ENCODE measurements at places on chromosomes 7 and 10.
A peak's percentile ranks its signal among the peaks of the same experiment; 100 is the strongest.

DNA sequence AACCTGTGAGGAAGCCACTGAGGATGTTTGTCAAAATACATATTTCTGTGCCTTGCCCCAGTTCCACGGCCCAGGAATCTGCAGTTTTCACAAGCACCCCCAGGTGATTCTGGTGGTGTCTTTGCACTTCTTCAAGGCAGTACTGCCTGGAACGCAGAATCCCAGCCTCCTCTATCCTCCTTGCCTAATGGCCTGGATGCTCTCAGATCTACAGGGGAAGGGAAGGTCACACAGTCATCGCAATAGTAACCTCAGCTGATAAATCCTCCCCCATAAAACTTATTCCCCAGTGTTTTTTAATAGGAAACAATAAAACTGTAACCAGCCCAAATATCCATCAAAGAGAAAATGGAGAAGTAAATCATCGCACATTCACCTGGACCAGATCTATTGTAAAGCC lies 78.3 kb downstream of the EGFR start:
- H3K4me3 ChIP-seq = no peak overlapping the region
- peaks cover 32% of the 10 kb centered on the region for H3K4me1 ChIP-seq
- no peak for DNase-seq
- H3K27ac ChIP-seq = no peak overlapping the region

DNA sequence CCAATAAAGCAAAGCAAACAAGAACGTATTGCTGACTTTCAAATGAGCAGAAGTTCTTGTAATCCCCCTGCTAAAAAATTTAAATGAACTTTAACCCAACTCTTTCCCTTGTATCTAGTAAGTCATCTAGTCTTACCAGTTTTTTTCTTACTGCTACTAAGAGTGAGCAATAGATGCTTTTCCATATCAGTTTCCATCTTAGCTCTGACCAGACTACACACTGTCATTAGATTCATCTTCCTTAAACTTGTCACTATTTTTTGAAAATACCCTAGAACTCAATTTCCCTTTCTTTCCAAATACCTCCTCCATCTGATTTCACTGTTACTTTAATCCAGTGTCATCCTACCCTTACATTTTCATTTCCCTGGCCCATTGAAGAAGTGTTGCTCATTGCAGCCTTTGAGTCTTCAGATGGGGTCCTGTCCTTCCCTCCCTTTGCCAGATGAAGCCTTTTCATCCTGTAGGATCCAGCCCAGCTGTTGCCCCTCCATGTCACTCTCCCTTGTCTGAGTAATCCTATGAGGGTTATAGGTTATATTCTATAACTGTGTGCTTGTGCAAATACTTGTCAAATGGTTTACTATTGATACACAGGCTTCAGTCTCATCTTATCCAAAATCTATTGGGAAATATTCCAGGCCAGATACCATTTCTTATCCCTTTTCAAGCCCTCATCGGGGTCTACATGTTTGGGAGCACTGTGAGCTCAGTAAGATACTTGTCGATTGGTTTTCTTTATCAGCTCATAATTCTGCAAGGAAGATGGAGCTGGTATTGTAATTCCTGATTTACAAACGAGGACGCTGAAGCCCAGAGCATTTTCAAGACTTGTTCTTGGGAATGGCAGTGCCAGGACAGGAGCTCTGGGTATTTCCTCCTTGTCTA lies 51.5 kb upstream of the ITGB1 start:
- no peak for DNase-seq
- H3K4me3 ChIP-seq = no peak overlapping the region
- H3K36me3 ChIP-seq = no peaks in the 10 kb centered on the region
- peaks cover 49% of the 10 kb centered on the region for H3K4me1 ChIP-seq
- H3K27me3 ChIP-seq = no peaks in the 10 kb centered on the region

DNA sequence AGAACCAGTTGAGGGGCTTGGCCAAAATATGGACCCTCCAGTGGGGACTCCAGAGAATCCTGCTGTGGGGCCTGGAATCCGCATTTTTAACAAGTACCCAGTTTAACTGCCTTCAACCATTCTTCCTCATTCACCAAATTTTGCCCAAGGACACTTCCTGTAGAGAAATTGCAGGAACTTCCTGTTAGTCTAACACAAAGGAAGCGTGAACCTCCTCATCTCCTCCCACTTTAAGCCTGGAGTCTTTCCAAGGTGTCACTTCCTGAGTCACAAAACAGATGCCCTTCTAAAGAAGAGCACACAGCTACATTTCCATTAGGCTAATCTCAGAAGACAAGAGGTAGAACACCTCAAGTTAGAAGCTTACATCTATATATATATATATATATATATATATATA lies 188.4 kb downstream of the PPP1R17 start:
- H3K4me3 ChIP-seq = no peak overlapping the region
- peaks cover 39% of the 10 kb centered on the region for H3K4me1 ChIP-seq
- no peak for DNase-seq

DNA sequence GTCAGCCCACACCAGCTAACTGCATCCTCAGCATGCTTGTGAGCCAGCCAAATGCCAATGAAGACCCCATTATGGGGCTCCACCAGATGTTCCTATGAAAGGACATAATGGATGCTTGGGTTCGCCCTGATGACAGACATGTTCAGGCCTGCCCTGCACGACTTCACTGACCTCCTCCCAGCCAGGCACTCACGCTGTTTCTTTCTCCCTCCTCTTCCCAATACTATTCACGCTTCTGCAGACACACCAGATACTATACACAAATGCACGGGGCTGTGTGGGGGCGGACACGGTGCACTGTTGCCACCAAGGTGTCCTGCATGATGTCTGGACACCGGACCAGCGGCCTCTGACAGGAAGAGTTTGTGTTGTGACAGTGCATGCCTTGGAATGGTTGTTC lies 284.2 kb downstream of the PRPF18 start:
- H3K27me3 ChIP-seq = no peaks in the 10 kb centered on the region
- peaks cover 21% of the 10 kb centered on the region for H3K4me1 ChIP-seq
- no peak for DNase-seq
- H3K36me3 ChIP-seq = no peaks in the 10 kb centered on the region

GRCh38 chr10:124388476-124388822 lies 30.3 kb downstream of the OAT start:
- H3K36me3 ChIP-seq = no peaks in the 10 kb centered on the region
- no peak for DNase-seq
- no peak overlapping the region for H3K27ac ChIP-seq
- H3K27me3 ChIP-seq = no peaks in the 10 kb centered on the region
- H3K4me3 ChIP-seq = peak overlapping the region; percentile 44

GRCh38 chr7:157464971-157465886 lies 128.4 kb downstream of the DNAJB6 start:
- no peak for DNase-seq
- H3K4me3 ChIP-seq = no peak overlapping the region
- no peak overlapping the region for H3K27ac ChIP-seq
- no peaks in the 10 kb centered on the region for H3K36me3 ChIP-seq

- H3K4me1 ChIP-seq = peaks cover 47% of the 10 kb centered on the region
- no peaks in the 10 kb centered on the region for H3K36me3 ChIP-seq
Measured at GRCh38 chr7:122304319-122304975, at the start of gene FEZF1. Gene FEZF1 (minus strand): TSS chr7:122304750. CDS start chr7:122304437, 313 bp downstream.

DNA sequence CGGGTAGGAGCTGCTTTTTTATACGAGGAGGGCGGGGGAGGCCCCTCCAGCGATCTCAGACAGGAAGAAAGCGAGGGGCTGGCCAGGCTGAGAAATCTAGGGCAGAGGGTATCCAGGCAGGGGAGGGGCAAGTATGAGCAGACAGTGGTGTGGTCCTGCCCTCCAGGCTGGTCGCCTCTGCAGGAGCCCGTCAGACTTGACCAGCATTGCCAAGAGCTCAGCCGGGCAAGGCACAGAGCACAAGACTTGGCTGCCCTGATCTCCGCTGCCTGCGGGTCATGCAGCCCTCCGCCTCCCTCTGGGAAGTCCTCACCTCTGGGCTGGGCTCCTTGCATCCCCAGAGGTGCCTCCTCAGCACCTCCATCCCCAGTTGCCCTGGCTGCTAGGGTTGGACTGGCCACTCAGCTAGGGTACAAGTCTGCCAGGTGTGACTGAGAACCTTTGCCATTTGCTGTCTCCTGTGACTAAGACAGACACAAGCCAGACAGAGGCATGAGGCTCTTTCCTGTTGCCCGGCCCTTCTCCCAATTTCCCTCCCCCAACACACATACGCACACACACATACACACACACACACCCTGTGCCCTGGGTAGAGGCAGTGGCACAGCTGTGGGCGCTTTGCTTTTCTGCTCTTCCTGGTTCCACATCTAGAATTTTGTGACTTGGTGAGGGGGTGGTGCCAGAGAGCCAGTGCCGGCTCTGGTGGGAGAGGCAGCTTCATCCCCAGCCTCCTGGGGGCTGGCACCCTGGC lies 59.1 kb upstream of the PPIF start:
- H3K4me1 ChIP-seq = peaks cover 64% of the 10 kb centered on the region
- no peaks in the 10 kb centered on the region for H3K36me3 ChIP-seq
- DNase-seq = no peak
- no peak overlapping the region for H3K27ac ChIP-seq

- H3K36me3 ChIP-seq = no peaks in the 10 kb centered on the region
- no peaks in the 10 kb centered on the region for H3K27me3 ChIP-seq
- peaks cover 9% of the 10 kb centered on the region for H3K4me1 ChIP-seq
- H3K27ac ChIP-seq = no peak overlapping the region
- no peak for DNase-seq
Measured at GRCh38 chr10:58488921-58489320, 23.8 kb upstream of the BICC1 start.

GRCh38 chr7:15491361-15491760 lies 70.5 kb downstream of the AGMO start:
- H3K4me1 ChIP-seq = peaks cover 4% of the 10 kb centered on the region
- H3K27me3 ChIP-seq = no peaks in the 10 kb centered on the region
- H3K36me3 ChIP-seq = no peaks in the 10 kb centered on the region
- no peak for DNase-seq
- no peak overlapping the region for H3K4me3 ChIP-seq

- no peak overlapping the region for H3K4me3 ChIP-seq
- no peak for DNase-seq
- peaks cover 5% of the 10 kb centered on the region for H3K36me3 ChIP-seq
- peaks cover 8% of the 10 kb centered on the region for H3K4me1 ChIP-seq
- H3K27ac ChIP-seq = no peak overlapping the region
Measured at GRCh38 chr7:2436341-2437104, 33.1 kb downstream of the CHST12 start.

GRCh38 chr10:28331841-28332240 lies 29.0 kb upstream of the MPP7 start:
- no peak overlapping the region for H3K4me3 ChIP-seq
- H3K27me3 ChIP-seq = no peaks in the 10 kb centered on the region
- H3K36me3 ChIP-seq = no peaks in the 10 kb centered on the region

GRCh38 chr10:14384116-14384730 lies 53.5 kb upstream of the FRMD4A start:
- no peak for DNase-seq
- no peaks in the 10 kb centered on the region for H3K4me1 ChIP-seq
- no peaks in the 10 kb centered on the region for H3K36me3 ChIP-seq
- H3K4me3 ChIP-seq = no peak overlapping the region

DNA sequence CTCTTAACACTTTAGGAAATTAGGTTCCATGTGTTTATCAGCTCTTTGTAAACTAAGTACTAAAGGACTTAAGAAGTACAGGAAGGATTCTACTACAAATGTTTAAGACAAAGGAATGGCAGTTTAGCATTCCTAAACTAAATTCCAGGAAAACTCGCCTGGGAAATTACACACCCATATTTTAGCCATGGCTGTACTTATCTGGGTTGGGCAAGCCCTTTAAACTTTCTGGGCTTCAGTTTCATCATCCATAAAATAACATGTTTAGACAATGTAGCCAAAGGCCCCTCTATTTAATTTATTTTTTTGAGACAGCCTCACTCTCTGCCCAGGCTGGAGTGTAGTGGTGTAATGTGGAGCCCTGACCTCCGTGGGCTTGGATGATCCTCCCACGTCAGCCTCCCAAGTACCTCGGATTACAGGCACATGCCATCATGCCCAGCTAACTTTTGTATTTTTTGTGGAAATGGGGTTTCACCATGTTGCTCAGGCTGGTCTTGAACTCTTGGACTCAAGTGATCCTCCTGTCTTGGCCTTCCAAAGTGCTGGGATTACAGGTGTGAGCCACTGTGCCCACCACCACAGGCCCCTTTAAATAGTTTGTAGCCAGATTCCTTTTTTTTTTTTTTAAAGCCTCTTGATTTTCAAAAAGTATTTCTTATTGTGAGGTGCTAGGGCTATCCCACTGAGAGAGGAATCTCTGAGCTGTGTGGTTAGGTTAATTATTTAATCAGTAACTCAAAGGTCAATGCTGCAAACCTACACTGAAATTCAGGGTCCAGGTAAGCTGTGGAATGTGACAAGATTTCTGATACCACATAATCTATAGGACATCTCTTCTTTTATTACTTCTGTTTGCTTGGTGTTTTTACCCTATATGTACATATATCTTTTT lies 32.1 kb downstream of the TMEM60 start:
- H3K27me3 ChIP-seq = no peaks in the 10 kb centered on the region
- no peak overlapping the region for H3K27ac ChIP-seq
- no peaks in the 10 kb centered on the region for H3K4me1 ChIP-seq
- no peak overlapping the region for H3K4me3 ChIP-seq

GRCh38 chr10:82888809-82889455 lies 1013.9 kb downstream of the NRG3 start:
- no peak for DNase-seq
- H3K36me3 ChIP-seq = no peaks in the 10 kb centered on the region
- no peaks in the 10 kb centered on the region for H3K4me1 ChIP-seq
- no peak overlapping the region for H3K4me3 ChIP-seq

DNA sequence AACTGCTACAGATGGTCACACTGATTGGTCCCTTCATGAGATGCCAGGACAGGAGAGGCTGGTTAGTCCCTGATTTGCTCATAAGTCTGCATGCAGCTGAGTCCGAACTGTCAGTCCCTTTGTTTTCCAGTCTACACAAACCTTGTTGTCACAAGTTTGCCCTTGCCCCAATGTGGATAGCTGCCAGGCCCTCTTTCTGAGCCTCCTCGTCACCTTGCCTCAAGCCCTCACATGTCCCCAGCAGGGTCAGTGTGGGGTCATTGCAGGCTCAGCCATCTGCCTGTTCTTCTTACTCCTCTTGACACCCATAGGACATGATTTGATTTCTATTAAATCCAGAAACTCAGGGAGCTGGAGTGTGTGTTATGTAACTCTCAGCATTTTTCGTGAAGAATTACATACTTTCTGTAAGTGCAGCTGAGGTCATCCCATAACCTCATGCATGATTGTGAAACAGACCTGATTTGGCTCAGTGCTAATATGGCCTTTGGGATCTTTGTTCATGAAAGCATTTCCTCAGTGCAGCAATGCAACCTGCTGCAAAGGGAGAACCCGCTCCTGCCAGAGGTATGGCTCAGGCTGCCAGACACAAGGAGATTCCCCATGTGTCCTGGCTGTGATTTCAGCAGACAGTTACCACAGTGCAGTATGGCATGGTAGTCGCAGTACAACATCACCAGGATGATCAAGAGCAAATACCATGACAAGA lies 70.0 kb upstream of the ZMIZ2 start:
- H3K36me3 ChIP-seq = peaks cover 99% of the 10 kb centered on the region
- peak; percentile 58 for DNase-seq
- no peaks in the 10 kb centered on the region for H3K27me3 ChIP-seq

GRCh38 chr7:156504687-156505545 lies 135.7 kb upstream of the RNF32 start:
- H3K27ac ChIP-seq = no peak overlapping the region
- no peaks in the 10 kb centered on the region for H3K4me1 ChIP-seq
- H3K36me3 ChIP-seq = no peaks in the 10 kb centered on the region

GRCh38 chr7:50662041-50662694 lies 97.0 kb upstream of the DDC start:
- H3K27ac ChIP-seq = peak overlapping the region; percentile 39
- peaks cover 77% of the 10 kb centered on the region for H3K4me1 ChIP-seq
- no peak for DNase-seq
- no peaks in the 10 kb centered on the region for H3K27me3 ChIP-seq

- no peak overlapping the region for H3K27ac ChIP-seq
- no peak overlapping the region for H3K4me3 ChIP-seq
- H3K36me3 ChIP-seq = no peaks in the 10 kb centered on the region
- DNase-seq = no peak
- peaks cover 8% of the 10 kb centered on the region for H3K4me1 ChIP-seq
Measured at GRCh38 chr10:32171204-32171603, 115.0 kb upstream of the KIF5B start.
